Stimulated activated CD8-positive, alpha-beta memory T cell treated with anti-CD3 and anti-CD28 coated beads, Interleukin-4, amount 100 ng/mL, for 1 hour (primary cell): ENCODE measurements at places on chromosomes 2 and 18.

DNA sequence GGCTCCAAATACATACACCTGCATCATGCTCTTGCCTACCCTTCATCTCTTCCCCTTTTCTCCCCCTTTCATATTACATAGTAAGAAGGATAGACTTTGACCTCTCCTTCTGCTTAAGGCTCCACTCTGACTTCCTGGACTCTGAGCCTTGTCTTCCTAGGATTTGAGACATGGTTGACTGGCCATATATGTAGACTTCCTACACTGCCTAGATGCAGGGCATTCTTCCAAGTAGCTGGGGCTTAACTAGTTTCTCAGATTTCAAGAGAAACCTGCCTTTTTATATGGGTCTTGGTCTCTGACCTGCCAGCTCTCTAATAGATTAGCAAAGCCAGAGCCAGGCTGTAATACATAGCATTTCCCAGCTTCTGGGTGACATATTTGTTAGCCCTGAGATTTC is 35.4 kb upstream of the CYP26B1 start:
- no peak for DNase-seq

DNA sequence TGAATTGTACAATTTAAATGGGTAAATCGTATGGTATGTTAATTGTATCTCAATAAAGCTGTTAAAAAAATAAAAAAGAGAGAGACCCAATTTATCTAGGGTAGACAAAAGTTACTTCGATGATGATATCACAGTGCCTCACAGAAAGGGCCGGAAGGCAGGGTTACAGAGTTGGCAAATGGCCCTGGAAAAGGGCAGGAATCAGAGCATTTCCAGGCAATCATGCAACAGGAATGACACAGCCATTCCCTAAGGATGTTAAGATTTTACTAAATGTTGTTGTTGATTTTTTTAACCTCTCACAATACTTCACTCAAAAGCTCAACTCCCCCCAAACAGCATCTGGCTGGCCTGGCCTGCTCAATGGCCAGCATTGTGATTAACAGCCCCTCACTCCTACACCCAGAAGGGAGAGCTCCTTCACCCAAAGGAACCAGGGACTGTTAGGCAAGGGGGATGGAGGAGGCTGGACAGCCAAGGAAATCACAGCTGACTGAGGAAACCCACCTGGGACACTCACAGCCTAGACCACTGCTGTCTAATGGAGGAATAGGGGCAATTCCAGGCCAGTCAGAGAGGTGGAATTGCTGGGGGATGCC is 7.7 kb upstream of the SP100 start:
- DNase-seq: no peak

DNA sequence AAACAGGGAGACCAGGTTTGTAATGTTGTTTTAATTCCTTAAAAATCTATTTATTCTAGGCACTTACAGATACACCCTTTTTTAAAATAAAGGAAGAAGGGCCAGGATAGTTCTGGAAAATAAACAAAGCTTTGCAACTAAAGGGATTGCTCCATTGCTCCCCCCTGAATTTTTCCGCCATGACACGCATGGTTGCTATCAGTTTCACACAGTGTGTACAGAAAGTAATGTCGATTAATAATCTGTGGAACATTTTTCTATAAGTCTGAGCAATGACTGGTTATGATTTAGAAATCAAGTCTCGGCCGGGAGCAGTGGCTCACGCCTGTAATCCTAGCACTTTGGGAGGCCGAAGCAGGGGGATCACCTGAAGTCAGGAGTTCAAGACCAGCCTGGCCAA is 90.8 kb downstream of the GAREM1 start:
- DNase-seq: no peak

- DNase-seq: no peak
Measured at GRCh38 chr2:136342138-136342537, 224.2 kb upstream of the CXCR4 start.

- DNase-seq: no peak
Measured at GRCh38 chr18:8908792-8909510, 193.5 kb upstream of the NDUFV2 start.

- no peak for DNase-seq
Measured at GRCh38 chr18:62648045-62648678, 67.2 kb upstream of the PHLPP1 start.

DNA sequence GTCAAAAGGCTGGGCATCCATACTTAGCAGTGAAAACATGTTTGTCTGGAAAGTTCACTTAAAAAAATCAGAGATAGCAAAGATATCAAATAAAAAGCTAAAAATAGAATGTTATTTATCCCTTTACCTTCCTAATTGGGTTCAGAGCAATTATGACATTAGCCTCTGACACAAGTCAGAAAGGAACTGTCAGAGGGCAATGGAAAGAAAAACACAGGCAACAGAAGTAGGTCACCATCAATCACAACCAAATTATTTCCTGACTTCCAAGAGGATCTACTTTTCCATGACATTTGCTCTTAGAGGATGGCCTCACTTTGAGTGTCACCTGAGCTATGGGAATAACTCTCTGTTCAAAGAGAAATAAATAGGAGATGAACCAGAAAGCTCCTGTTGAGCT is 27.5 kb downstream of the MYOM1 start:
- no peak for DNase-seq

DNA sequence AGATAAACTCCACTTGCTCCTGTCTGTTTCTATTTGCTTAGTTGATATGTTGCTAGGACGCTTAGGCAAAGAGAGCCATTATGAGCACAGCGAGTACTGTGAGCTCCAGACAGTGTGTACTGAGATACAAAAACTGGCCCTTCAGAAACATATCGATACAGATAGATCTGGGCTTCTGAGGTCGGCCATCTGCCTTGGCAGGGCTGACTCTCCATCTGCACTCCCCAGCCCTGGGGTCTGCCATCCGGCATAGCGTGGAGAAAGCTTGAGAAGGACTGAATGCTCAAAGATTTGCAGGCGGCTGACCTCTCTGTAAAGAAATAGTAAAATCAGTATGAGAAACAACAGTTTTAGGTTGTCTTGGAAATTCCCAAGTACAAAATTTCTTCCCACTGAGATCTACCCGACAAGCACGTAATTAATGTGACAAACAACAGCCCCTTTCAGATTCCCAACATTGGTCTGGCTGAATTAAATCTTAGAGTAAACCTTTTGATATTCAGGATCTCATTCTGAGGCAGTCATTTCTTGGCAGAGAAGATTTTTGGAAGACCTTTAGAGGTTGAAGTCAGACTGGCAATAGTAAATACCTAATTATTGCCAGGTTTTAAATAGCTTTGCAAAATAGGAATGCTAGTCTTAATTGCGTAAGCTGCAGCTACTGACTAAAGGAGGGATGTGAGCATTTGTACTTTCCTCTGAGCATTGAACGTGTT is 127.4 kb downstream of the CHST9 start:
- no peak for DNase-seq

DNA sequence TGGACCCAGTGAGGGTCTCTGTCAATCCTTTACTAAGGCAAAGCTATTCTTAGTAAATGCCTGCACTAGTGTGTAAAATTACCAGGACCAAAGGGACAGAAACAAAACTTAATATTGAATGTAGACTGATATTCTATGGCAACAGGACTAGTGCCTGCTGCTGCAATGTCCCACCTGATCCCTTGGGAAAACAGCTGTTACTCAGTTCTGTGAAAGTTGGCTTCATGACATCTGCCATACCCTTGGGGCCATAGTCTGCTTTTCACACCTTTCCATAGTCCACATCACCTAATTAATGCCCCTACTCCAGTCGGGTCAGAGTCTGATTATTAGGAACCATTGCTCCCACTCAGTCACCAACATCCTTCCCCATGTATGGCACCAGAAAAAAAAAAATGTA is 14.5 kb downstream of the DNAJC27 start:
- no peak for DNase-seq

GRCh38 chr2:48264627-48265026 is 265.3 kb upstream of the STON1 start:
- DNase-seq: no peak

- DNase-seq: no peak
Measured at GRCh38 chr2:106012591-106013347, 181.3 kb downstream of the UXS1 start.

DNA sequence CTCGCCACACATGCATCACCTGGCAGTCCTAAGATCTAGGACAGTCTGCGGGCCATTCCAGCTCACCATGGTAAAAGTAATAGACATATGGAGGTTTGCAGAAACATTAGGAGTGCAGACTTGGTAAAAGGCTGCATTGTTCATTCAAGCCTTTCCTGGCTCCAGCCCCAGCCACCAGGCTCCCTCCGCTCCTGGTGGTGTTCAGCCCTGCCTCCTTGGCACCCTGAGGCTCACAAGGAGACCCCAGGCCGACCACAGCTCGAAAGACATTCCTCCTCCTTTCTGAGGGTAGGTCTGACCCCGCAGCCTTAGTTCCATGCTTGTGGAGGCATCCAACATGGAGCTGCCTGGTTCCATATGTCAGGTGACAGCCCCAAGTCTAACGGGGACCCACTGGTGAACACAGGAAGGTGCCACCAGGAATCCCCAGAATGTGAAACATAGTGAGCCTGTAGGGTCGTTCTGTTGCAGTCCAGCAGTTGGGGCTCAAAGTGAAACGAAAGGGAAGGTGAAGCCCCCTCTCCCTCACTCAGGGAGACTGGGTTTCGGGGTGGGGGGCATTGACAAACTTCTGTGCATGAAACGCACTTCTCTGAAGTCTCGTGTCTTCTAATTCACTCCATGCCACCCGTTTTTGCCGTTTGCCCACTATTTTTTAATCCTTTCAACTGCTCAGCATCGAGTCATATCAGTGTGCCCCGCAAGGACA is 5.0 kb upstream of the SP100 start:
- no peak for DNase-seq

DNA sequence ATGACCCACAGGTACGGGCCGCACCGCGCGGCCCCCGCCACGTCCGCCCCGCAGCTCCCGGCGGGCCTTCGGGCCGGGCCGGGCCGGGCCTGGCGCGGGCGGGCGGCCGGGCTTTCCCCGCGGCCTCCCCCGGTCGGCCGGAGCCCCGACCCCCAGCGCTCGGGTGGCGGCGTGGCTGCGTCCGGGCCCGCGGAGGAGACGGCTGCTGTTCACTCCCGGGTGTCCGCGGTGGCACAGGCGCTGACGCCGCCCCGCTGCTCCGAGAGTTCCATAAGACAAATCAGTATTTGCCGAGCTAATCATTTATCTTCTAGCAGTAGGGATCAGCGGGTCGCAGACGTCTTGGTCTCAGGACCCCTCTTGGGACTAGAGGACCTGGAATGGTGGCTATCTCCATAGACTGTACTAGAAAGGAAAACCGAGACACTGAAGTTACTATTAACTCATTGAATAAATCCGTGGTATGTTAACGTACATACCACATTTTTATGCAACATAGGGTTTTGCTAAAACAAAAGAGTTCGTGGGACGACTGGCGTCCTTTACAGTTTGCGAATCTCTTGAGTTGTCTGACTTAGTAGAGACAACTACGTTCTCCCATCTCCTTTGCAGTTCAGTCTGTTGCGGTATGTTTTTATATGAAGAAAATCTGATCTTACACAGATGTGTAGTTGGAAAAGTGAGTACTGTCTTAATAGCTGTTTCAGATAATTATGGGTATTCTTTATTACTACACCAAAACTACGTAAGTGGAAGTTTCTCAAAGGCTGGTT is 500 bp downstream of the LIMS1 start:
- no peak for DNase-seq

DNA sequence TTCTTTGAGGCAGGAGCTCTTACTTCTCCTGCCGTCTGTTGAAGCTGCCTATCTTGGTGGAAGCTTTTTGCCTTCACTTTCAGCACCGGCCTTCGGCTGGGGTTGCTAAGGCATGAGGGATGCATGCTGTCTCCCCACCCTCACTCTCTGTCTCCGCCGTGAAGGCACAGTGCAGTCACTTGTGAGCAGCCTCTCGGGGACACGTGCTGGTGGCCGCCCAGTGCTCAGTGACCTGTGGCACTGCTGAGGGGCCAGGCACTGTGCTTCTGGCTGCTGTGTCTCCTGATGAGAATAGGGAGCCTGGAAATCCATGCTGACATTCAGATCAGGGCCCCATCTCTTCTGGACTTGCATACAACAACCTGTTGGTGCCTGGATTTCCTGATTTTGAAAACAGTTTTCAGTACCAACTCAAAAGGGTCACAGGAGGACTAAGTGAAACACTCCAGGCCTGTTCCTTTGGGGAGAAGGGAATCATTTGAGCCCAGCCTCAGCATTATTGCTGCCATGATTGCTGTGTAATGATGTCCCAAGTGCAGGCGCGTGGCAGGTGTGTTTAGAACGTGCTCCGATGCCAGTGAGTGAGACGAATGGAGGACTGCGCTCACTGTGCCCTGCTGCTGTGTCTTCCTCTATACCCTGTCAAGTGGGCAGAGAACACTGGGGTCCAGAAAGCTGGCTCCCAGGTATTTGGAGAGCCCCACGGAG is 218.1 kb downstream of the SEPTIN10 start:
- DNase-seq: no peak

DNA sequence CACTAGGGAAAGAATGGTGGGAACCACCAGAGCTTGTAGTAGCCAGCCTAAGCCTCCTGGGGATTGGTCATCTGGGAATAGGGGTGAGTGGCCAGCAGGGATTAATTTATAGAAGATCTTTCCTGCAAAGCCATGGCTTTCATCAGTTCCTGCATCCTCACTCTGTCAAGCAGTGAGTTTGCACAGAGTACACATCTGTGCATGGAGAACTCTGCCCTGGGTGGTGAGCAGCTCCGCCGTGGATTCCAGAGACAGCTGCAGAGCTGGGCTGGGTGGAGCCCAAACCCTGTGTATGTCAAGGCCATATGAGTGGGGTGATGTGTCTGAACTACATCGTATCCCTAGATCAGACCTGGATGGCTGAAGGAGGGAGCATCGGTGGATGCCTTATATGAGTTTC is 182.2 kb downstream of the GLI2 start:
- DNase-seq: no peak

GRCh38 chr2:30612371-30612770 is 165.3 kb downstream of the LCLAT1 start:
- no peak for DNase-seq
